ENCODE measurements at places on chromosomes 4 and X. TPM values are rescaled to one million over a fixed set of nuclear protein-coding genes. Genes with fewer than 3 reads are reported as not detected.

HSFX2 gene
- 0.55 TPM for total RNA-seq

GRCh38 chrX:46506076-46506475 is 39.1 kb downstream of the ZNF674 start:
- no peak overlapping the region for H3K27ac ChIP-seq
- no peaks in the 10 kb centered on the region for H3K36me3 ChIP-seq
- no peak overlapping the region for H3K4me3 ChIP-seq
- DNase-seq: no peak

GRCh38 chrX:85243761-85244449 is at the start of the genes SATL1 and ZNF711:
SATL1 (minus strand) TSS chrX:85243779; CDS start chrX:85108968, 134,811 bp downstream.
ZNF711 (plus strand) TSS chrX:85243991; CDS start chrX:85247573, 3,582 bp downstream.
- peak within 1 kb of the TSS; percentile 38 for H3K27ac ChIP-seq
- H3K36me3 ChIP-seq: no peaks in the 10 kb centered on the region
- H3K27me3 ChIP-seq: no peaks in the 10 kb centered on the region
- no peaks in the 10 kb centered on the region for H3K4me1 ChIP-seq
- peak; percentile 61 for DNase-seq
- peak within 1 kb of the TSS; percentile 70 for H3K4me3 ChIP-seq

GRCh38 chrX:154329294-154329693 is 33.7 kb downstream of the TKTL1 start:
- no peaks in the 10 kb centered on the region for H3K27me3 ChIP-seq
- DNase-seq: no peak
- H3K27ac ChIP-seq: no peak overlapping the region
- H3K36me3 ChIP-seq: no peaks in the 10 kb centered on the region
